ENCODE measurements at places on chromosomes 5 and 9. TPM values are rescaled to one million over a fixed set of nuclear protein-coding genes. Genes with fewer than 3 reads are reported as not detected.

The CCDC180 gene
- 5.8 TPM for total RNA-seq

The RASGRF2 gene
- 18.8 TPM for total RNA-seq

GRCh38 chr5:112411903-112412302 lies 7.2 kb downstream of the EPB41L4A start:
- no peak for DNase-seq

DNA sequence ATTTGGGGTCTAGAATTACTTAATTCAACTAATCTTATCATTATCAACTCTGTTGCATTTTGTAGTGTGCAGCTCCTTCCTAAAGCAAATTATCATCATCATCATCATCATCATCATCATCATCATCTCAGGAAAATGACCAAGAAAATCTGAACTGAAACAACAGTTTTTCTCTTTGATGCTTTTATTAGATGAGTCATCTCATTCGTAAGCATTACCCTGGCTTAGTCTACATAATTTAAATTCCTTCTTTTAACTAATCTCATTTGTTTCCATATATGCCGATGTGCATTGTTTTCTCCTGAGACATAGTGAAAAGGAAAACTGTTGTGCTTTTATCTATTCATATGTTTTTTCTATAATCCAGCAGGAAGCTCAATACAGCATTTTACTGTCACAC lies 173.0 kb upstream of the PDE4D start:
- no peak for DNase-seq

DNA sequence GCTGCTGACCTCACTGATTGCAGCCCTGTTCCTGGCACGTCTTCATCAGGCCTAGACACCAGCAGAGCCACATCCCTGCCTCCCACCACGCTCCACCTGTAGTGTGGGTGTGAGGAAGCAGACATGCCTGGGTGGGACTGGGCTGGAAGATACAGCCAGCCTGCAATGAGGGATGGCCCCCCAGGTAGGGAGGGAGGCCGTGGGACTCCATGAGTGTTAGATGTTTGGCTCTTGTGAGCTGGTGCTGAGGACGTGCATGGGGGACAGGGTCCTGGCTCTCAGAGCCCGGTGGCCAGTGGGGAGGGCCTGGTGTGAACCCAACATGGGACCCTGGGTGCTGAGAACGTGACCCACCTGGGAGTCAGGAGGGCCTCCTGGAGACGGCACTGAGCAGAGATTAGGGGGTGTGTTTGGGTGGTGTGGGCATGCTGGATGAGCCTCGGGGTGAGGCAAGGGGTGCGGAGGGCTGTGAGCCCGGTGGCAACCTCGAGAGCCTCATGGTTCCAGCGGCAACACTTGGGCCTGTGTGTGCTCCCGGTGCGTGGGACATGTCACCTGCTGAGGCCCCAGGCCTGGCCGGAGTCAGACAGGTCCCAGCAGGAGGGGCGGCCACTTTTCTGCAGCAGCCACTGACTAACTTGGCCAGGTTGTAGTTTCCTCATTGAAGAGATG lies 87.6 kb downstream of the PHF2 start:
- peak; percentile 11 for DNase-seq

Measured in activated naive CD8-positive, alpha-beta T cell treated with anti-CD3 and anti-CD28 coated beads, Interleukin-2, amount 10 ng/mL, durations not matched to agents 7 days and 5 days (primary cell).